Activated CD4-positive, alpha-beta T cell treated with anti-CD3 and anti-CD28 coated beads, Interleukin-2, amount 50 U/mL, for 4 hours (primary cell): ENCODE measurements at places on chromosomes 4 and X.

GRCh38 chrX:21926527-21927278 is 13.8 kb upstream of the SMS start:
- DNase-seq, result no peak

- DNase-seq, result no peak
Measured at GRCh38 chr4:169179609-169180521, 90.9 kb downstream of the SH3RF1 start.

GRCh38 chr4:83581411-83582288 is 45.7 kb downstream of the GPAT3 start:
- no peak for DNase-seq

- DNase-seq, result no peak
Measured at GRCh38 chrX:16804923-16805464, 18.7 kb downstream of the TXLNG start.

- DNase-seq, result no peak
Measured at GRCh38 chrX:101460669-101461068, 24.6 kb upstream of the ARMCX4 start.

DNA sequence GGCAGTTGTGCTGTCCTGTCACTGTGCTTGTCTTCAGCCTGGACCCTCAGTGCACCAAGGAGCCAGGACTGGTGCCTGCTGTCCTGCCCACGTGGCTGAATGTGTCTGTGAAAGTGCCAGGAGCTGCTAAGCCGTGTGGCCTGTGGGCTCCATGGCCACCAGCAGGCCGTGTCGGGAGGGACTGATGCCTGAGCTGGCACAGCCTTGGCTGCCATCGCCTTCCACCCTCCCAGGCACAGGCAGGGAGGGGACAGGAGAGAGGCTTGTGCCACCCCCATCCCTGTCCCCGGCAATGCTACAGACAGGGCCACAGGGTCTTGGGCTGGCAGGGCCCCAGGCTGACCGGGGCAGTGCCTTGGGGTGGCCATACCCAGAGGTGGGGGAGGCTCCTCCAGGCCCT is 24.8 kb downstream of the DOK7 start:
- no peak for DNase-seq

DNA sequence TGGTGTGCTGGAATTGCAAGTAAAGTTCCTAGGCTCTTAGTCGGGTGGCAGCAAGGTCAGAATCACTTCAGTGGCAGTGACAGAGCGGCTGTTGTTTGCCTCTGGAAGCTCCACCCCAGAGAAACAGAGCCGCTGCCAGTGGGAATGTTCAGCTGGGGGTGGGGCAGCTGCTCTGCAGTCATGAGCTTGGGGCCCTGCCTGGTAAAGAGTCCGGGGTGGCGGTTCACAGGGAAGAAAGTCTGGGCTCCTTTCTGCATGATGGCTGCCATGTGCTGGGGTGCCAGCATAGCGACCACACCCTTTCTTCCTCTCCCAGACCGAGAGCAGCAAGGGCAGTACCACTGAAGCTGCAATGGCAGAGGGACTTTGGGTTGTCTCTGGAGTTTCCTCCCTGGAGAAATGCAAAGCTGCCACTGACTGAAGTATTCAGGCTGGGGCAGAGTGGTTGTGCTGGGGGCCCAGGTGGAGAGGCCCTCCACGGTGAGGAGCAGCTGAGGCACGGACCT is 108.8 kb upstream of the CENPE start:
- no peak for DNase-seq

GRCh38 chrX:96453139-96453538 is 231.5 kb upstream of the DIAPH2 start:
- DNase-seq, result no peak

- no peak for DNase-seq
Measured at GRCh38 chr4:127629371-127629770, 3.4 kb upstream of the INTU start.

DNA sequence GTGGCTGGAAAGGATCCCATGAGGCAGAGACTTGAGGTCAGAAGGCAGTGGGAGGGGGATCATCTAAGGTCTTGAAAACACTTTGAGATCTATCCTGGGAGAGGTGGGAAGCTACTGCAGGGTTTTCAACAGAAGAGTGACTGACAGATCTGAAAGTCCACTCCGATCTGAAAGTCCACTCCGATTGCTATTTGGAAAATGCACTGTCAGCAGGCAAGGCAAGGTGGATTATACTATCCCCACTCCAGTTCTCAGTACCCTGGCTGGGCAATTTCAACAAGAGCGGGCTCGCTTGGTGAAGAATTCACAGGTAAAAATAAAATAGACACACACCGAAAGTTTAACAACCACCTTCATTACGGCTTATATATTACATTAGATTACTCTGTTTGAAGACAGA is 42.3 kb upstream of the C1QTNF7 start:
- no peak for DNase-seq

- DNase-seq, result no peak
Measured at GRCh38 chr4:51923343-51923742, 80.4 kb downstream of the DCUN1D4 start.

- no peak for DNase-seq
Measured at GRCh38 chr4:127244515-127244914, 388.2 kb upstream of the INTU start.
